ENCODE measurements at places on chromosomes 2 and 18.

DNA sequence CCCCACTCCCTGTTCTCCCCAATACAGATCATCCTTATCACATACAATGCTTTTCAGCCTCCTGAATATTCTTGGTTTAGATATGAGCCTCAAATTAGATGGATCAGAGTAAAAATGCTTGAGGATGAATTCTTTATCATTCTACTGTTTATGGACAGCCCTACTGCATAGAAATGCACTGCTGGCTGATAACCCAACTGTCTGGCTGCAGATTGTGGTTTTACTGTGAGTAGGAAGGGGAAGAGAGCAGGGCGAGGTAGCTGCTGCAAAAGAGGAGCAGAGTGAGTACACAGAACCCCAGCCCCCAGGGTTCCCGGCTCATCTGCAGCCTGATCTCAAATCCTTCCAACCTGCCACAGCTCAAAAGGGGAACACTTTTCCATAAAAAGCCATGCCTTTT is 29.4 kb upstream of the NCOA1 start:
- no peak for DNase-seq

GRCh38 chr18:44320619-44321460 is 359.8 kb upstream of the SETBP1 start:
- no peak for DNase-seq

- no peak for DNase-seq
Measured at GRCh38 chr2:28680657-28681056, 71.0 kb upstream of the PPP1CB start.

DNA sequence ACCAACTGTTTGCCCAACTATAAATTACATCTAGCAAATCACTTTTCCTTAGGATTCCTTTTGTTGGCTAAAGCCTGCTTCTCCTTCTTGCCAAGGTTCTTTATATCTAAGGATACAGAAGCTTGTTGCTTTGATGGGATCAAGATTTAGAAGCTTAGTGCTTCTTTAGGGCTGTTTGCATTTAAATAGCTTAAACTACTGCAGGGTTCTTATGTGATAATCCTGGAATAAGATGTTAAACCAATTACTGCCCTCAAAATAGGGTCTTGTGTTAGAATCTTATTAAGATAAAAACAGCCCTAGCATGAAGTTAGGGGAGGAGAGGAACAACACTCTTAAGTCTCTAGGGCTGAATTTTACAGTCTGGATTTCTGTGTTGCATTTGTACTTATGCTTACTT is 64.2 kb downstream of the KIF5C start:
- no peak for DNase-seq

DNA sequence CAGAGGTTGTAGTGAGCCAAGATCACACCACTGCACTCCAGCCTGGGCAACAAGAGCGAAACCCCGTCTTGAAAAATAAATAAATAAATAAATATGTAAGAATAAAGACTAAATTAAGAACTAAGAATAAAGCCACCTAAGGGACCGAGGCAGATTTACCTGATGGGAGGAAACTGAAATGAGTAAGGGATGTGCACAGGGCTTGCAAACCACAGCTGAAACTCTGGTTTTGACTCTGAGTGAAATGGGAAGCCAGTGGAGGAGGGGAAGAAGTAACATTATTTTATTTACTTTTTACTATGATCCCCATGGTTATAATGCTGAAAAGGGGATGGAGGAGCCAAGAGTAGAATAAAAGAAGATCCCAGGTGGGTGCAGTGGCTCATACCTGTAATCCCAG is 107.3 kb downstream of the CABYR start:
- DNase-seq, result no peak

GRCh38 chr18:59733421-59733820 is 36.2 kb upstream of the CCBE1 start:
- no peak for DNase-seq

- no peak for DNase-seq
Measured at GRCh38 chr18:78716581-78716980, 263.0 kb upstream of the SALL3 start.

- no peak for DNase-seq
Measured at GRCh38 chr18:64119916-64120315, 29.0 kb downstream of the LINC00305 start.

DNA sequence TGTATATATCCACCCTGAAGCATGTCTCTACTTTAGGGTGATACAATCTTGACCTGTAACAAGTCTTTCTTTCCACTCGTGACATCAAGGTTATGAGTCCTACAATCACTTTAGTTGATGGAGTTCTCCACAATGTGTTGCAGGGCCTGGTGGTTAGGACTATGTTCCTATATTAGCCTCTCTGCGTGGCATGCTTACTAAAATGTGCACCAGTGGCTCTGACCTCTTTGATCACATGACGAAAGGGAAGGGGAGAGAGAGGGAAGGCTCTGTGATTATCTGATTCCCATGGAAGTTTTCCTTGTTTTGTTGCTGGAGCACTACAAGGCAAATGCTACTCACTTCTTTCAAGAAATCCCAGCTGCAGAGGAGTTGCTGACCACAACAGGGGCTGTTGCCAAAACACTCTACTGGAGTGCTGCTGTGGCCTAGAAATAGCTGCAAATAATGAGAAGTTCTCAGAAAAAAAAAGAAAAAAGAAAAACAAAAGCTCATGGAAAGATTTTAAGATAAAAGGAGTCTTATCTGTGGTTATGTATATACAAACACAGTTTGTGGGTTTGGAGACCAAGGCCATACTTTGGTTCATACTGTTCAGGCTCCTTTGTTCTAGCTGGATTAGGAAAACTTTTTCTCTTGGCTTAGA is 272.8 kb upstream of the MMADHC start:
- no peak for DNase-seq

DNA sequence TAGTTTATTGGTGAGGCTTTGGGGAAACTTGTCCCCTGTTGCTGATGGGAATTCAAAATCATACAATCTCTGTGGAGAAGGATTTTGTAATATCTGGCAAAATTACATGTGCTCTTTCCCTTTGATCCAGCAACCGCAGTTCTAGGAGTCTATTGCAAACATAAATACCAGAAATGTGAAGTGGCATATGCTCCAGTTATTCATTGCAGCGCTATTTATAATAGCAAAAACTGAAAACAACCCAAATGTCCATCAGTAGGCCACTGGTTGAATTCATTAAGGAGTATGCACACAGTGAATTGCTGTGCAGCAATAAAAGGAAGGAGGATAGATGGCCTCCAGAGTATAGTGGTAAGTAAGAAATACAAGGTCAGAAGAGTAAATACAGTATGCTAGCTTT is 76.5 kb downstream of the HNRNPLL start:
- DNase-seq, result no peak

GRCh38 chr18:13392029-13392750 is 173.6 kb downstream of the LDLRAD4 start:
- no peak for DNase-seq

- no peak for DNase-seq
Measured at GRCh38 chr2:214604861-214605260, 194.0 kb downstream of the VWC2L start.

DNA sequence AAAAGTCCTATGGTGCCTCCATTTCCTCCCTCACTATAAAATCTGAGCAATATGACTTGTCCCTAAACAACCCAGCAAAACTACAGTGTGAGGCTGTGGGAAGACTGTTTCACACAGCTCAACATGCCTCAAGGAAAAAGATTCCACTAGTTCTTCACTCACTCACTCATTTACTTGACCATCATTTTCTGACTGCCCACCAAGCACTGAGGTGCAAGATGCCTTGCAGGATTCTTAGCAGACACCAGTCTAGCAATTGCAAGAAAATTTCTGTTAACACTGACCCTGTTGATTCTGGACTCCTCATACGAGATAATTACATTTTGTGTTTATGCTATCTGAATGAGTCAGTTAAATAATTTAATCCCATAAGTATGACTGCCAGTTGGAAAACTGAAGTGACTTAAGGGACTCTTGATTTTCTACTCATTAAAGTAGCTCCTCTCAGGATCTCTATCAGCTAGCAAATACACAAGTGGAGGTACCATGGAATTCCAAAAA is 51.9 kb upstream of the PCBP1 start:
- DNase-seq, result no peak

GRCh38 chr2:160667811-160668210 is 174.2 kb upstream of the RBMS1 start:
- DNase-seq, result no peak

GRCh38 chr2:205002390-205002789 is 457.1 kb downstream of the PARD3B start:
- DNase-seq, result no peak

DNA sequence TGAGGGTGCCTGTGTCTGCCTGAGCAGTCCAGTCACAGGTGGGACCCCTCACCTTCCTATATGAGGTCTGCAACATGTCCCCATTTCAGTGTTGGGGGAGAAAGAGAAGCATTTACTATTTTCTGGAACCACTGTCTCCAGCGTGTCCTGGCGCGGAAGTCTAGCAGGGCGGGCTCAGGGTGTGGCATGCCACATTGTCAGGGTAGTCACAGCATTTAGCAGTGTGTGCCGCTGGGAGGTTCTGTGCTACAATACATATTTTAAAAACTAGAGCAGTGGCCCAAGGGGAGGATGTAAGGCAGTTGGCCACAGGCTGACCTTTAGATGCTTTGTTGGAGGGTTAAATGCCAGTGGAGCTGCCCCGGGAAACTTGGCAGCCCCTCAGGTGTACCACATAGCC is 12.5 kb downstream of the UBE2F start:
- DNase-seq, result no peak

DNA sequence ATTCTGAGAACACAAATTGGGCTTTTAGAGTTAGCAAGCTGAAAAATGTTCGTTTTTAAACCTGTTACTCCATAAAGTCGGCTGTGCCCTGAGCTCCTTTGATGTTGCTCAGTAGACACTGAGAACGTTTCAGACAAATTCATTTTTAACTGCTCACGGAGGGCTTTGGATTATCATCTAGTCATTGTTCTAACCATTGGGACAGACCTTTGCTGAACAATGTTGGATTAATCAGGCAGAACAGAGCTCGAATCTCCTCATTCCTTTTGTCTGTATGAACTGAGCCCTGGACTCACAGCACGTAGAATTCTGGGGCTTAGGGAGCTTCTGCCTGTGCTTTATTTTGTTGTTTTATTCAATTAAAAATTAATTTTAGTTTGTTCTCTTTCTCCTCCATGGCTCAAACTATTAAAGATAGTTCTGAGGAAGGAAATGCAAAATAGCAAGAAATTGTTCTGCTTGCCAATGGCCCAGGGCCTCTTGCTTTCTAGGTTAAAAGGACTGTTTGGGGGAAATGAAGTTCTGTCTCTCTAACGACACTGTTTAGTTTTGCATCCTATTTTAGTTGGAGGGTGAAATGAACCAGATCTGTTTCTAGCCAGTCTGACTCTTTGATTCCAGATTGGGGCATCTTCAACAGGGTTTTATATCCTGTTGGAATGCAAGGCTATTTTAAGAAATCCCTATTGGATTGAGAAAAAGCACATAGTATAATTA is 114.7 kb upstream of the CXCR4 start:
- no peak for DNase-seq

DNA sequence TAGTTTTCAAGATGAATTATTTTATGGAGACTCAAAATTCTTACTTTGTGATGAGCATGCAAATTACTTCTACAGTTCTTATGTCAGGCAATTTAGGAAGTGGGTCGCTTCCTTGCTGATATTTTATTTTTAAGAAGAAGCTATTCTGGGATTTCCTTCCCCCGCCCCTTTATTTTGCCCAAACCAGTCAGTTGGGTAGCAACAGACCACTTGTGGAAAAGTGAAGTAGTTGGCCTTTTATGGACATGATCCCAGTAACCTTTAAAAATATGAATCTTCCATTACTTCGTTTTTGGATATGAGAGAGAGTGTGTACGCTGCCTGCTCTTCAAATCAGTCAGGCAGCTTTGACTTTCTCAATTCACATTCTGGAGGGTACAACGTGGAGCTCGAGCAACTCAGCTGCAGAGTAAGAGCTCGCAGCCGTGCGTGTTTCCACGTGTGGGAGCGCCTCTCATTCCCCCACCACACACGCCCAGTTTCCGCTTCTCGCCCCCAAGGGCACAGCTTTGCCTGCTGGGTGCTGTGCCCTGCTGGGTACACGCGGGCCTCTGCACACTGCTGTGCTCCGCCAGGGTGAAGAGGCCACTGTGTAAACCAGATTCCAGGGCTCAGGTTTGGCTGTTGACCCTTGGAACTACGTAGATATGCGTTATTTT is 92.6 kb downstream of the ITGB1BP1 start:
- no peak for DNase-seq

DNA sequence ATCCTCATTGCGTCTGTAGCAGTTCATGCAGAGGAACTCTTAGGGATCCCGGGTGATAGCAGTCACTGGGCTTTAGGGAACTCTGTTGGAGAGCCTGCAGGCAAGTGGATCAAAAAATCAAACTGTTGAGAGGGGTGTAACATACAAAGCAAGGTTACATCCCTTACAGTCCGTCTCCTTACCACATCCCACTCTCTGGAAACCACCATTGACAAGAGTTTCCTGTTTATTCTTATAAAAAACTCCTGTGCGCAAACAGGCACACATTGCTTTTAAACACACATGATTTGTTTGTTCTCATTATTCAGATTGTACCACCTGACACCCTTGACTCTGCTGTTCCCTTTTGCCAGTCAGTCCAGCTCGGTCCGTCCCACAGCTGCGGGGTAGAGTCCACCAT is 137.7 kb downstream of the LTBP1 start:
- DNase-seq, result no peak

DNA sequence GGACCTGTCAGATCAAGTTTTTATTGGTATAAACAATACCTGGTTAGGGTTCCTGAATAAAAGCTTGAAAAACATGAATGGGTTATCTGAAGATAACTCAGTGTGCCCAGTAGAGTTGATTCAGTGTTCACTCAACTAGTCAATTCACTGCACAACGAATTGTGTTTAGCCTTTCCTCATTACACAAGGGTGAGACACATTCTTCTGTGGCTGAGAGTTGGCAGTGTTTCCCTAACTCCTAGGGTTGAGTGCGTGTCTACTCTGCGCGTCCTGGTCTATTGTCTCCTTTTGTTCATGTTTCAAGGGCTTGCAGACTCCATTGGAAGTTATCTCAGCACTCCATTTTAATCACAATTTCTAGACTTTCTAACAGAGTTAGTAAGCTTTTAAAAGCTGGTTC is 32.8 kb upstream of the TMEM178A start:
- no peak for DNase-seq

GRCh38 chr2:112836163-112836560 is 417 bp downstream of the IL1B start:
- no peak for DNase-seq

DNA sequence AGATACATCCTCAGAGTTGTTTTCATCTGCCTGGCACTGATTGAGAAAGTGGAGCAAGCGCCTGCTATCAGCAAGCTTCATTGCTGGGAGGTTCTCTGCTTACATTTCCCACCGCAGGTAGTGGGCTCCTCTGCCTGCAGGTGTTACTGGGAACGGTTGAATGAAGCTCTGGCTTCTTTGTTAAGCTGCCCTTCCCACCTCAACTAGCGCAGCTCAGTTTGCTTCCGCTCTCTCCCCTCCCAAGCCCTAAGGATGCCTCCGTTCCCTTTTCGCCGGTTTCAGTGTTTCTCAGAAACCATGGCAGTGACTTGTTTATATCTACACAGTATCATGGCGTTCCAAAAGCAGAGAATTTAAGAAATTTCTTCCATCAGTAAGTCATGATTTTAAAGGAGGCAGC is 72.2 kb upstream of the B3GNT7 start:
- DNase-seq, result no peak
